T-helper 2 cell (primary cell): ENCODE measurements at places on chromosomes 12 and 14.

- DNase-seq, result no peak
These were observed 16.1 kb upstream of the NUAK1 start for GRCh38 chr12:106154751-106155273.

DNA sequence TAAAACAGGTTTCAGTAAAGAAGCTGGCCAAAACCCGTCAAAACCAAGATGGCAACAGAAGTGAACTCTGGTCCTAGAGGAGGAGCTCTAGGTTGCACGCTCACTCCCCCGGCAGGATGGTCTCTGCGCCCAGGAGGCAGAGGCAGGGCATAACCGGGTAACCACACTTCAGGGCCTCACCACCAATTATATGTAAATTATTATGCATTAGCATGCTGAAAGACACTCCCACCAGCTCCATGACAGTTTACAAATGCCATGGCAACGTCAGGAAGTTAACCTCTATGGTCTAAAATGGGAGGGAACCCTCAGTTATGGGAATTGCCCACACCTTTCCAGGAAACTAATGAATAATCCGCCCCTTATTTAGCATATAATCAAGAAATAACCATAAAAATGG lies 20.1 kb upstream of the SLC6A12 start:
- no peak for DNase-seq

- no peak for DNase-seq
These were observed 3.4 kb upstream of the C3AR1 start for GRCh38 chr12:8069582-8069981.

GRCh38 chr12:2270846-2271245 lies 218.1 kb downstream of the CACNA1C start:
- no peak for DNase-seq

DNA sequence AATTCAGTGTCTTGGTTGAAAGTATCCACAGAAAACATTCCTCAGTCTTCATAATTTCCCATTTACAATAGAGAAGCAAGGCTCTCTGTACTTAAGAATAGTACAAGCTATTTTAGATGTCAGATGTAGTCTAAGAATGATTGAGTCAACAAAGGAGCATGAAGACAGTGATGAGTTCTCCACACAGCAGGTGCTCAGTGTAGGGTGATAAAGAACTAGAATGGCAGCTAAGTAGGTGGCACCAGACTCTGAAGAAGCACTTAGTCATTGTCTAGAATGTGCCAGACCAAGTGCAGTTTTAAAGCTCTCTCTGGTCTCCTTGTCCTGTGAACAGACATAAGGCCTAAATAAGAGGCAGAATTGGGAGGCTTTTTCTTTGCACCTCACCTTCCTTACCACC lies 504.6 kb downstream of the NRXN3 start:
- no peak for DNase-seq

DNA sequence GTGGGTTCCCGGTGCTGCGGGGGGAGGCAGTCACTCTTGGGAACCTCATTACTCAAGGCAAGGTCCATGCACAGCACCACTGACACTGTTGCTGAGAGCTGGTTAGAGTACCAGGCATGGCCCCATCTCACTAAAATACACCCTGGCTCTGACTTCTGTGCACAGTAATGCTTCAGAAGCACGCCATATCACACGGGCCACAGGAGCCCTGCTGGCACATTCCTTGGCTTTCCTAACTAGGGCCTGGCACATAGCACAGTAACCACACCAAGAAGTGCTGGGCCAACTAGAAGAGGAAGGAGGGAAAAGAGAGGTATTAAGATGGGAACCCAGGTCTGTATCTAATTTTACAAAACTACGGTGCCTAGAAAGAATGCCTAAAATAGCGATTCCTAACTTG lies 13.5 kb upstream of the RAB35 start:
- DNase-seq, result no peak

DNA sequence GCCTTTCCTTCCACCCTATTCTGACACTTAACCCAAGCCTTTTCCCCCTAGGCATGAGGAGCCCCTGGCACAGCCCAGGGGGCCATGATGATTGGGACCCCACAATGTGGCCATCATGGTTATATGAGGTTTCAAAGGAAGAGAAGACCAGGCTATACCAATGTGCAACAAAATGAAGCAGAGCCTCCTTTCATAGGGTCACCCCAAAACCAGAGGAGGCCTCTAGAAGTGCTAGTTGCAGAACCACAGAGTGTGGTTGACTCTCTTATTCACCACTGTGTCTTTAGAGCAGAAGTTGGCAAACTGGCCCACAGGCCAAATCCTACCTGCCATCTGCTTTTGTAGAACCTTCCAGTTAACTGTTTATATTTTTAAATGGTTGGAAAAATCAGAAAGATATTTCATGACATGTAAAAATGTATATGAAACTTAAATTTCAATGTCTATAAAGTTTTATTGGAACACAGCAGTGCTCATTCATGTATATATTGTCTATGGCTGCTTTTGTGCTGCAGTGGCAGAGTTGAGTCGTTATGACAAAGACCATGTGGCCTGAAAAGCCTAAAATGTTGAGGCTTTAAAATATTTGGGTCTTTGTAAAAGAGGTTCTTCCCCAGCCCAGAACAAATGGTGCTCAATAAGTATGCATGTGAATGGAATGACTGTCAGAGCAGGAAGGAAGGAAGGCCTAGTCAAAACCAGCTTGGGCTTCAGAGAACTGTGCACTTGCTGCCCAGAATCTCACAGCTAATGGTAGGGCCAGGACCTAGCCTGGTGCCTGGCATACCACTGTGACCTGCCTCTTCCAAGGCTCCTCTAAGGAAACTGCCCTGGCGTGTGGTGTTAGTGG lies 49.2 kb downstream of the SUSD6 start:
- DNase-seq, result no peak
